OCI-LY7 (cell line): ENCODE measurements at places on chromosomes 1 and 21. TPM values are rescaled to one million over a fixed set of nuclear protein-coding genes. Genes with fewer than 3 reads are reported as not detected.

DNA sequence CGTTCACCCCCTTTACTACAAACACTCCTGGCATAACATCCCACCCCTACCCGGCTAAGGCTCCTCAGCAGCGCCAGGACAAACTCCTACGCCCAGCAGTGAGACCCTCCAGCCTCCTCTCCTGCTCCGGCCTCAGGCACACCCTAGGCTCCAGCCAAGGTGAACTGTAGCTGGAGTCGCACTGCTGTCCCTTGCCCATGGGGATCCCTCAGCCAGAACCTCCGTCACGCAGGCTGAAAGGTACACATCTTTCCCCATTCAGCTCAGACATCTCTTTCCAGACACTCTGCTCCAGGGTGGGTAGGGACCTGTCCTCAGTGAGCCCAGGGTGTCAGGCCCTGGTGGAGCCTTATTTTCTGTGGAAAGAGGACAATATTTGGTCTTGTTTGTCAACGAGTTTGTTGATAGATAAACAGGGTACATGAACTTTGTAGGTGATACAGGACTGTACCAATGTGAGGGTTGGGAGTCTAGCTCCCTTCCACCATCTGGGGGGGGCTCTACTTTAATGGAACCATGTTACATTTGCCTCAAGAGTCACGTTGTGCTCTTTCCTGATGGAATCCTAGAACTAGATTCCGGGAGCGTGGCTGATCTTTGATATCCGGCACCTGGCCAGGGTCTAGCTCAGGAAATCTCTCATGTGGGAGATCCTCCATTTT is 56.5 kb upstream of the SSBP3 start:
- DNase-seq = no peak

DNA sequence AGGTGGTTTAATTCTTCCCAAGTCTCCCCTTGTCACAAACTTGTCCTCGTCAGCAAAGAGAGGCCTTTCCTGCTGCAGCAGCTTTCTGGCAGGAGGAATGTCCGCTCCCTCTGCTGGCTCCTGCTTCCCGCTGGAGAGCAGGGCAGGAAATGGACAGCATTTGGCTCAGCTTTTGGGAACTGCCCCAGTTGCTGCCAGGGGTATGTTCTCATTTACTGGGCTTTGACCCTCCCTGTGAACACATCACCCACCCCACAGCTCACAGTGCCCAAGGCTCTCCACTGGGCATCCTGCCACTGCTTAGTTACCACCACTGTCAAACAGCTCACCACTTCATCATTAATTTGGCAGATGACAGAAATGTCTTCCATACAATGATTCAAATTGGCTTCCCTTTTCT is 75.4 kb downstream of the MRPL37 start:
- DNase-seq = no peak

DNA sequence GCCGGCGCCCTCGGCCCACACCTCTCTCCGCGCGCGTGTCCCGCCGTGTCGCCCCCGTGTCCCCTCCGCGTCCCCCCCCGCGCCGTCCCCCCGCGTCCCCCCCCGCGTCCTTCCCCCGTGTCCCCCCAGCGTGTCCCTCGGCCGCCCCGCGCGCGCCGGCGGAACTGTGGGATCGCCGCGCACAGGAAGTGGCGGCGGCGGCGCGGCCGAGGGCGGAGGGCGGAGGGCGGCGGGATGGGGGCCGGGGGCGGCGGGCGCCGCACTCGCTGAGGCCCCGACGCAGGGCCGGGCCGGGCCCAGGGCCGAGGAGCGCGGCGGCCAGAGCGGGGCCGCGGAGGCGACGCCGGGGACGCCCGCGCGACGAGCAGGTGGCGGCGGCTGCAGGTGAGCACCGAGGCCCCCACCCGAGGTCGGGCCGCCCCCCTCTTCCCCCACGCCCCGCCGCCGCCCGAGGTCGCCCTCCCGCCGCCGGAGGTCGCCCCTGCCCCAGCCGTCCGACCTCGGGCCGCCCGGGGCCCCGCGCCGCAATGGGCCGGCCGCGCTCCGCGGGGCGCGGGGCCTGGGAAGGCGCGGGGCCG is at the start of gene AGPAT3:
Gene AGPAT3, plus strand, starts transcription at position 262 of the 578 bp plus-strand sequence. CDS start 94,459 bp downstream, outside the sequence.
- peak; percentile 41 for DNase-seq

DNA sequence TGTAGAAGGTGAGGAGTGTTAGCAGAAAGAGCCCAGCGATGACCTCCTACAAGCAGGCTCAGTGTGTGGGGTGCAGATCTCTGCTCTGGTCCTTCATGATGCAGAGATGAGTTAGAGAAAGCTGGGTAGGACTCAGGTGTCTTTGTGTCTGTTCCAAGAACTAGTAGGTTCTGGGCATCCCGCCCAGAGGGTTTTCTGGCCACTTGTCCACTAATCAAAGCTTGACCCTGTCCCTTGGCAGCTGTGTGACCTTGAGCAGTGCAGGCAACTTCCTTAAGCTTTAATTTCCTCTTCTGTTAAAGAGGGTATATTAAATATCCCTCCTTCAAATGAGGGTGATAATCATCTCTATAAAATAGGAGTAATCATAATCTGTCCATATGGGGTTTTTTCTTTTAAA is 54.7 kb upstream of the WNT4 start:
- no peak for DNase-seq

DNA sequence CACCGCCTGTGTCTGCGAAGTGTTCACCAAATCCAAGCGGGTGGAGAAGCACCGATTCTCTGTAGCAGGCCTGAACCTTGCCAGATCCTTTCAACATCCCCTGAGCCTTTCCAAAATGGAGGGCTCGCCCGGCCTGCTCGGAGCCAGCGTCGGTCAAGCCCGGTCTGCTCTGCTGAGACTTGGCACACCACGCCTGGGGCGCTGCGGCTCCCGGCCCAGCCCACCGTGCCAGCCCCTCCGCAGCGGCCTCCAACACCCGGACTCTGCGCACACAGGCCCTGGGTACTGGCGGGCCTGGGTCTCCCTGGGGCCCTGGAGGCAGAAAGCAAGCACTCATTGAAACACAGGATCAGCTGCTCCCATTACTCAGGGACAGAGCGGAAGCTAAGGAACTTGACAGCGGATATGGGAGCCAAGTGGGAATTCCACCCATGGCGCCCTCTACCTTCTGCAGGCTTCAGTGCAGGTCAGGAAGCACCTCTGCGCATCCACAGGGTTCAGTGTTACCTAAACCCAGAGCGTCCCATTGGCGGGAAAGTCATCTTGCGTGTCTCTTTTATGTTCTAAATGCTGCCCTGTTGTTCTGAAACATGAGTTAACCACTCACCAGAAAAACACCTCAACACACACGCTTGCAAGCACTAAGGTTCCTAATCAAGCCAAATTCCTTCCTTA is 159.9 kb downstream of the ZBTB18 start:
- no peak for DNase-seq

DNA sequence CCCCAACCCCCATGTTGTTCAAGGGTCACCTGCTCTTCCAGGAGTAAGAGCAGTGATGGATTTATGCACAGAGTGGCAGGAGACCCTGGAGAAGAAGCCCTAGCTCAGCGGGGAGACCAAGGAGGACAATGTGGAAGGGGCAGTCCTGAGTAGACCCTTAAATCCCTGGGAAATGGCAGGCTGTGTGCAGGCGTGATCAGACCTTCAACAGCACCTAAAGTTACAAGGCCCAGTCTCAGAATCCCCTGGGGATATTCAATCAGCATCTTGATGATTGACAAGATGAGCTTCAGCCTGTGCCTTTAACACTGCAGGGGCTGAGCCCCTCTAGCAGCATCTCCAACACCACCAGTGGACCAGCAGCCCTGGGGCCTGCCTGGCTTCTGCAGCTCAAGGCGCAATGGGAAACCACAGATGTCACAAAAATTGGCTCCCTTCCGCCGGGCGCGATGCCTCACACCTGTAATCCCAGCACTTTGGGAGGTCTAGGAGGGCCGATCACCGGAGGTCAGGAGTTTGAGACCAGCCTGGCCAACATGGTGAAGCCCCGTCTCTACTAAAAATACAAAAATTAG is 60.4 kb downstream of the IRF2BP2 start:
- DNase-seq = no peak

- no peak for DNase-seq
Measured at GRCh38 chr1:186420311-186420710, 40.6 kb downstream of the PDC start.

GRCh38 chr1:167573035-167573434 is 19.5 kb upstream of the CREG1 start:
- DNase-seq = no peak

- no peak for DNase-seq
Measured at GRCh38 chr21:26365849-26366248, 195.3 kb upstream of the APP start.

DNA sequence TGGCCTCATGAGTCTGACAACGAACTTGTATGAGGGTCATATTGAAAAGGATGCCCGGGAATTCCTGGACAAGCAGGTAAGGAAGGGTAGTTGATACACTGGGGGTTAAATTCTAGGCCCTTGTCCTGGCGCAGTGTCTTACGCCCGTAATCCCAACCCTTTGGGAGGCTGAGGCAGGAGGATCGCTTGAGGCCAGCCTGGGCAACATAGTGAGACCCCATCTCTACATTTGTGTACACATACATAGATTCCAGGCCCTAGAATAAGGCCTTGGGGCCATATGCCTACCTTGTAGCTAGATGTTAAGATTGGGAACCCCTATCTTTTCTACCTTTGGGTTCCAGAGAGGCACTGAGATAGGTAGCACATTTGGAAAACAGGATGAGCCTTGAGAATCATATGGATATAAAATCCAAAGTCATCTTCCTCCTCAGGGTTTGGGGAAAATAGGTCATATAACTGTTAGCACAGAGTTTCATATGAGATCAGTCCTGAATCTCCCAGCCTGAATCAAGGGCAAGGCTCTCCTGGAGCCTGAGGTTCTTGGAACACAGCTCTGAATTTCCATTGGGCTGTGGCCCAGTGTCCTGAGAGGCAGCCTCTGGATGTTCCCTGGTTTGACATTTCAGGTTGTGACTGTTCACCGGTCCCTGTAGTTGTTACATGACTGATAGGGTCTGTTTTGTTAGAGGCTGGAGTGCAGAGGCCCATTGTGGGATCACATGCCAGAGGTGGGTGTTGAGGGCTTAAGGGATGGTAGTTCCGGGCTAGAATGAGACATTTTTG is 104.4 kb downstream of the PIK3R3 start:
- no peak for DNase-seq

DNA sequence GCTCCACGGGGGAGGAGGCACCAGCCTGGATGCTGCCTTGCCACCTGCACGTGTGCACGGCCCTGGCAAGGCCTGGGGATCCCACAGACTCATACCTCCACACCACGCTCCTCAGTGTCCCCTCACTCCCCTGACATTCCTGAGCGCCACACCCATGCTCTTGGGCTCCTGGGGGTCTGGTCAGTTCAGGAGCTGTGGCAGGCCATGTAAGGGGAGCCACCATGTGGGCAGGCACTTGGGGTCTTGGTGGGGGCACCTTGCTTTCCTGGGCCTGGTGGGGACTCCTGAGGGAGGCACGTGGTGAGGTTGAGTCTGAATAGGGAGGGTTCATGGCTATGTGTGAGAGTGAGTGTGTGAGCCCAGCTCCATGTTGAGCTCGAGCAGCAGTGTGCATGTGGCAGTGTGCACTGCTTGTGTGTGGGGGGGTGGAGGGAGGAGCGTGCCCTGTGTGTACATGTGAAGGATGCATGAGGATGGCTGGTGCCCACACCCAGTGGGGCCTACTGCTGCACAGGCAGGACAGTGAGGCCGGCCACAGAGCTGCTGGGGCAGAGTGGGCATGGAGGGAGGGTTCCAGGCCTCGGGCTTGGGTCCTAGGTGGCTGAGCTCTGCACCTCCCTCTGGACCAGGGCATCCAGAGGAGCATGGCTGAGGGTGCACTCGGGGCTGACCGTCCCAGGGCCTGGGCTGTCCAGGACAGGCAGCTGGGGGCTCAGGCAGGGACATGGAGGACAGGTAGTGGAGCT is 1.6 kb downstream of the GJC2 start:
- DNase-seq = no peak

GRCh38 chr1:155171836-155172731 is 1.0 kb downstream of the KRTCAP2 start:
- DNase-seq = no peak

DNA sequence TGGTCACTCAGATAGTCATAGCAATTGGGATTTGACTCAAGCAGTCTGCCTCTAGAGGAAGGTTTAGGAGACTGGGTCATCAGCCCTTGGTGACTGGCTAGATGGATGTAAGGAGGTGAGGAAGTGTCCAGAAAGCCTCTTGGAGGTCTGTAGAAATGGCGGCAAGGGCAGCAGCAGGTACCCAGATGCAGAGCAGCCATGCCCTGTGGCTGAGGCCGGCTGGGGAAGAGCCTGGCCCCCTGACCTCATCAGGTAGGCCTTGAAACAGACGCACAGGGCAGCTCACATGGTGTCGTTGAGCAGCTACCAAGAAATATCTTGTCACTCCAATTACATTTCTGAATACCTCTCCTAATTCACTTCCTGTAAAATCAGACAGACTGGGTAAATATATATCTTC is 98.2 kb downstream of the DMRTB1 start:
- no peak for DNase-seq

GRCh38 chr1:193520472-193520871 is 334.1 kb upstream of the B3GALT2 start:
- no peak for DNase-seq

DNA sequence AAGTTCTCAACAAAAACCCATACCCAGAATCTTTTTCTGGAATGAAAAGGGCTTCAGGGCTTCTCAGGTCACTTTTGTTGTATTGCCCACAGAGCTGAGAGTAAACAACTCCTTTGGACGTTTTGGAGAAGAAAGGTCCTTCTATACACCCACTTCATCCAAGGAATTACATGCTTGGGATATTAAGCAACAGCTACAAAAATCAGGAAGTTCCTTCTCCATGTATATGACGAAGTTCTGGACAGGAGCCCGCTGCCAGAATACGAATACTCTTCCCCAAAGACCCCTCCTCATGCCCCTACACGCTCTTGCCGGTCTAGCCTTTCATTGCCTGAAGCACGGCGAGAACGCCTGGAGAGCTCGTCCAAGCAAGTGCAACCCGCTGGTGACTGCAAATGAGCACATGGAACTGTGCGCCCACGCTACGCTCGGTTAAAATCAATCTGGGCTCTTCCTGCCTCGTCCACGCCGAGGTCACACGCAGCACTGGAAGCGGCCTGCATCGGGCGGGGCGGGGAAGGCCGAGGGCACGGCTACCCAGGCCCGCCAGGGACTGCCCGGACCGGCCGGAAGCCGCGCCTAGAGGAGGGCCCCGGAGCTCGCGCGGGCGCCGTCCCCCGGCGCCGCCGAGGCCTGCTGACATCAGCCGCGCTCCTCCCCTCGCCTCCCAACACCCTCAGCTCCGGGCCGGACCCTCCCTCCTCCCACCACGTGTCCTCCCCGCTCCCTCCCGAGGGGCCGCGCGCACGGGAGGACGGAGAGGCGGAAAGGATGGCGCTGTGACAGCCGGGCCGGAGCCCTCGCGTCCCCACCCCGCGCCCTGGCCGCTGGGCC is at the start of gene POGK:
Gene POGK, plus strand, starts transcription at position 710 of the 834 bp plus-strand sequence. CDS start 1,482 bp downstream, outside the sequence.
- DNase-seq = peak; percentile 89

GRCh38 chr1:35560256-35561225 is 2.9 kb downstream of the NCDN start:
- no peak for DNase-seq

The HPCA gene
- 0.36 and 1.2 TPM in 2 replicates for total RNA-seq

The PGLYRP4 gene
- total RNA-seq = not detected in 2 replicates

The NCDN gene
- 25.8 and 30.1 TPM in 2 replicates for total RNA-seq

The TEX50 gene
- not detected in 2 replicates for total RNA-seq

The PPCS gene
- total RNA-seq = 29.2 and 34.9 TPM in 2 replicates

The MROH7 gene
- not detected in 2 replicates for total RNA-seq

The MCOLN2 gene
- total RNA-seq = 103 and 104 TPM in 2 replicates

The VSIG8 gene
- not detected in 2 replicates for total RNA-seq

The OVAAL gene
- total RNA-seq = not detected in 2 replicates

The OR14K1 gene
- total RNA-seq = not detected in 2 replicates

The RHBDL2 gene
- total RNA-seq = not detected in 2 replicates

The TACSTD2 gene
- total RNA-seq = not detected in 2 replicates
